ACHN (cell line): ENCODE measurements at places on chromosomes 4 and X.

DNA sequence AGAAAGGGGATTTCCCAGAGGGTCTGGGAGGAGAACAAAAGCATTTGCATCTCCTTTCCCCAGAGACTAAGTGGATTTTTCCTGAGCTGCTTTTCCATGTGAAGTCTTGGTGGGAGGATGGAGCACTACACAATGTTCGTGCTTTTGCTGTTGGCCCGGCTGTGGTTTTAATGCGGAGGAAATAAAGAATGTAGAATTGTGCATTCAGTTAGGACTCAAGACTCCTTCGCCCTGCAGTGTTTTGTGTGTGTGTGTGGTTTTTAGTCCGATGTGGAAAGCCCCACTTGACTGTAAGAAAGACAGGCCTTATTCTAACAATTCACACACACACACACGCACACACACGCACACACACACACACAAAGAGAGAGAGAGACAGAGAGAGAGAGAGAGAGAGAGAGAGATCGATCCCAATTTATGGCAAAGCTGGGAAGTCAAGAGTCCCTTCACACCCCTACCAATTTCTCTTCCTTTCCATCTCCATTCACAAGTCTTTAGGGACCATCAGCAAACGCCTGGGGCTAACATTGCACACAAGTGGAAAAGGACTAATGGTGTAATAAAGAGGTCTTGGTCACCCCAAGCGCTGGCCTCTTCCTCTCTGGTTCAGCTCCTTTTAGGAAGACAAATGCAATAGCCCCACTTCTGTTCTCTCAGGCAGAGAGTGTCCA lies 44.2 kb downstream of the CLDN34 start:
- DNase-seq: no peak

DNA sequence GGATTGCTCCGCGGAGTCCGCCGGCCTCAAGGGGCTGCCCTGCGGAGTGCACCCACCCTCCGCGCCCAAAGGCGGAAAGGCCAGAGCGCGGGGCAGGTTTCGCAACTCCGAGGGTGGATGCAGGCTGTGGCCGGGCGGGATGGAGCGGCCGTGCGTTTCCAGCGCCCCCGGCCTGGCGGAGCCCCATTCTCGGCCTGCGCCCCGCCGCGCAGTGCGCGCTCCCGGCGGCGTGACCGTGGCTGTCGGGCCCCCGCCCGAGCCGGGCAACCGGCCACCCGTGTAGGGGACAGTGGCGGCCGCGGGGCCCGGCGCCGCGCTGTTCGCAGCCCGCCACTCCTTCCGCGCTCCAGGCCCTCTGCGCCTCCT lies 331 bp downstream of the SETD7 start:
- DNase-seq: peak; percentile 34

- peak; percentile 47 for DNase-seq
Observed at GRCh38 chrX:11665168-11666111, at the start of gene ARHGAP6. Gene ARHGAP6, minus strand, starts transcription at chrX:11665920. Its CDS starts 1,092 bp downstream, at chrX:11664828.

DNA sequence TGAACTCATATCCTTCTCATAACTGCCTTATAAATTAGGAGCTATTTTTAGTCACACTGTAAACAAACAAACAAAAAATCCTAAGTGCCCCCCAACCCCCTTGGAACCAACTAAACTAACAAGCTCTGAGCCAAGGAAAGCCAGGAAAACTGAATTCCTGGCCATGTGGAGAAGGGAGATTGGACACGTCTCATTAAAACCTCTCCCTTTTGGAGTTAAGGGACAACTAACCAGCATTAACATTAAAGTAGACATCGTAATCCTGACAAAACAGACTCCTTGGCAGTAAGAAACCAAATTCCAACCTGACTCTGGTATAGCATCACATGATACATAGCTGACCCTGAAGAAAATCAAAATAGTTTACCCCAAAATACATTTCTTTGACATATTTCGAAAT lies 937.1 kb upstream of the GRIA3 start:
- no peak for DNase-seq

GRCh38 chr4:54440394-54441136 lies 211.5 kb downstream of the PDGFRA start:
- peak; percentile 42 for DNase-seq

- no peak for DNase-seq
Observed at GRCh38 chr4:122718281-122718680, 14.2 kb upstream of the BBS12 start.

DNA sequence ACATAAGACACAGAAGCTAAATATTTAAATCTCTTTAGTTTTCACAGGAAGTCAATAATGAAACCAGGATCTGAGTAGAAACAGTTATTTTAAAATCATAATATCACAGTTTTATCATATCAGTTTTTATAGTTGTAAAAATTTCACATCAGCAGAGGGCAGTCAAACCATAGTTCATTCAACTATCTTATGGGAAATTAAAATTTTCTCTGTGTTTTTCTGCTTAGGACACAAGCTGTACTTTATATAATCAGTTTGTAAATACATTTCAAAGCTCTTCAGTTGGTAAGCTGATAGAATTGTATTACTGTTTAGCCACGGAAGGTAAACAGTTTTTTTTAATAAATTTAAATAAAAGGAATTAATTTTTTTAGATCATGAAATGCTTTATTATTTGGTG lies 204.8 kb upstream of the NUDT6 start:
- DNase-seq: peak; percentile 7

DNA sequence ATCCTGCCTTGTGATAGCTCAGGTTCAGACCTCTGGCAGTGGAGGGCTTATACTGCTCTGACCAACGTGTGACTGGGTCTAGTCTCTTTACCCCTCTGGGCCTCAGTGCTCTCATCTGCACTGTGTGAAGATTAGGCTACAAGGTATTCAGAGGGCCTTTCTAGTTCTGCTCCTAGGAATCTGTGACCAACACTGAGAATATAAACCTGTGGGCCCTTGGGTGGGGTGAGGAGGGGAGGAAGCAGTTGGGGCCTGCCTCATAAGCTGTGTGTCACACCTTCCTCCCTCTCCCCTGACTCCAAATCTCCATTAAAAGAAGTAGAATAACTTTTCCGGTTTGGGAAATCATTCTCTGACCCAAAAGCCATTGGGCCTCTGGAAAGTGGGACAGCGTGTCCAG lies 66.3 kb upstream of the MSN start:
- DNase-seq: no peak

- DNase-seq: no peak
Observed at GRCh38 chrX:120464411-120464810, 4.7 kb downstream of the LAMP2 start.

- no peak for DNase-seq
Observed at GRCh38 chrX:73647632-73648322, 84.8 kb downstream of the CHIC1 start.

- DNase-seq: no peak
Observed at GRCh38 chr4:189060104-189060503, 880.6 kb upstream of the FRG1 start.

- DNase-seq: no peak
Observed at GRCh38 chr4:3409571-3410091, 32.1 kb upstream of the HGFAC start.

- DNase-seq: peak; percentile 29
Observed at GRCh38 chr4:8675383-8675782, 82.8 kb downstream of the CPZ start.

DNA sequence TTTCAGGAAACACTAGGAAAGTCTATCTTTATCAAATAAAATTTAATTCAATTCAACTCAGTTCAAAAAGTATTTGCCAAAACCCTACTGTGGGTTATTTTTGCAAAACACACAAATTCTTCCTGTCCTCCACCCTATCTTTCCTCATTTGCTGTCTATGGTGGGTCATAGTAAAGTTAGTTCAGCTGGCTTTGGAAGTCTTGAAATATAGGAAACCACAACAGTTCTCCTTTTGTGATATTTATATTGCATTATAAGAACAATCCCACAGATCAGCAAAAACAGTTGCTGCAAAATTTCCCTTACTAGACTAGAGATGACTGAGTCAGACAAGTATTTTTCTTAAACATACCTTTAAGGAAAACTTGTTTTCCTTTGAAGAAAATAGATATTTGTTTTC lies 22.2 kb downstream of the CYBB start:
- no peak for DNase-seq

DNA sequence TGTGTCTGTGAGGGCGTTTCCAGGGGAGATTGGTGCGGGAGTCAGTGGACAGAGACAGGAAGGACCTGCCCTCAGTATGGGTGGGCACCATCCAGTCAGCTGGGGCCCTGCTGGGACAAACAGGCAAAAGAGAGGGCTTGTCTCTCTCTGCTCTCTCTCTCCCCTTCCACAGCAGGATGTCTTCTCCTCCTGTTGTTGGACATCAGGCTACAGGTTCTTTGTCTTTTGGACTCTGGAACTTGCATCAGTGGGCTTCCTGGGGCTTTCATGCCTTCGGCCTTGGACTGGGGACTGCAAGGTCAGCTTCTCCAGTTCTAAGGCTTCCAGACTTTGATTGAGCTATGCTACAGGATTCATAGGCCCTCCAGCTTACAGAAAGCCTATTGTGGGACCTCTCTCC lies 59.6 kb downstream of the ADGRA3 start:
- no peak for DNase-seq

DNA sequence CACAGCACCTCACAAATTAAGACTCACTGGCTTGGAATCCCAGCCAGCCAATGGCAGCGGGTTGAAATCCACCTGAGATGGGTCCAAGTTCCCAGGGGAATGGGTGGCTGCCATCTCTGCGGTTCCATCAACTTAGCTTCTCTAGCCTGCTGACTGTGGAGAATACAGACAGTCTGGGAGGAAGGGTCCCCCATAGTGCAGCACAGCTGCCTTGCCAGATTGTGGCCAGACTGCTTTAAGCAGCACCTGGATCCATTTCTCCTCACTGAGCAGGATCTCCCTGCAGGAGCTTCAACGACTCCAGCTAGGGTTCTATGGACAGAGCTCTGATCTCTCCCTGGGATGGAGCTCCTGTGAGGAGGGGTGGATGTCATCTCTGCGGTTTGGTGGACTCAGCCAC lies 51.8 kb downstream of the DCK start:
- DNase-seq: no peak

GRCh38 chrX:40773809-40774208 lies 38.5 kb upstream of the MED14 start:
- peak; percentile 4 for DNase-seq

GRCh38 chr4:156939139-156939538 lies 32.5 kb downstream of the PDGFC start:
- DNase-seq: no peak
